ENCODE measurements at places on chromosomes 4 and X. TPM values are rescaled to one million over a fixed set of nuclear protein-coding genes. Genes with fewer than 3 reads are reported as not detected.

DNA sequence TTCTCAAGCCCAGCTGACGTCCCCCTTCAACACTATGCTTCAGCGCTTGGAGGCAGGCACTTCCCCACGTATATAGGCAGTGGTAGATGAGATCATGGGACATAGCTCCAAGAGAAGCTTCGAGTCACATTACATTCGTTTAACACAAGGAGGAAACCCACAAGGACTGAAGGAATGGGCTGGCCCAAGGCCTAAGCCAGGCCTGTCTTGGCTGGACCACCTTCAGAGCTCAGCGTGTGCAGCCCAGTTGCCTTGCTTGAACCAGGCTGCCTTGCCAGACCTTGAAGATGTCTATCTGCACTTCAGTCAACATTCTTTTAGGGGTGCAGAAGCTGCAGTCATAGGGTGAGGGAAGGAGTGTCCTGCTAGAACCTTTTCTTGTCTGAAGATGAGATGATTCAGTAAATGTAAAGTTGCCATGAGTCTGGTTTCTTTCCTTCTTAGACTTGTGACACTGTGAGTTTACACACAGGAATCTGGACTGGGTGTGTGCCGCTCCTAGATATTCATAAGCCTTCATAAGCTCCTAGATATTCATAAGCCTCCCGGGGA lies 144.1 kb upstream of the RBPJ start:
- DNase-seq, result peak; percentile 82

GRCh38 chr4:173371292-173372192 lies 788 bp downstream of the SAP30 start:
- DNase-seq, result peak; percentile 64

DNA sequence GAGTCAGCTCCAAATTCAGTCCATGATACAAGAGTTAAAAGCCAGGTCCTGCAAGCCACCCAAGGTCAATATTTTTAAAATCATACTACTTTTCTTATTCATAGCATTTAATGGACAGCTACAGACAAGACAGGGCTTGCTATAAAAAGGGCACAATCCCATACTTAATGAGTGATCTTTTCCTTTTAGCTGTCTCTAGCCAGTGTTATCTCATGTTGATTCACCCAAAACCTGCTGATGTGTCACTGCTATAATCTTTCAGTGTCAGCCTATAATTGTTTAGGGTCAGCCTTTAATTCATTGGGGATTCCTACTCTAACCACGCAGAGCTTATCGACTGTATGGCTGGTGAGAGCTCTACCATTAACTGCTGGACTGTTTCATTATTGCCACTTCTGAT lies 51.2 kb upstream of the HCCS start:
- DNase-seq, result no peak

The TEX11 gene
- not detected for total RNA-seq

The SMIM10 gene
- total RNA-seq, result 2.3 TPM
